ENCODE measurements at places on chromosomes 5 and 9. TPM values are rescaled to one million over a fixed set of nuclear protein-coding genes. Genes with fewer than 3 reads are reported as not detected.

GRCh38 chr5:44275908-44276307 is 113.3 kb downstream of the FGF10 start:
- H3K4me1 ChIP-seq: no peaks in the 10 kb centered on the region
- no peak overlapping the region for H3K4me3 ChIP-seq
- no peaks in the 10 kb centered on the region for H3K36me3 ChIP-seq
- no peak overlapping the region for H3K27ac ChIP-seq
- H3K27me3 ChIP-seq: no peaks in the 10 kb centered on the region

Gene ZNF483
- total RNA-seq: 6.3 TPM

GRCh38 chr9:129331772-129332500 is 153.9 kb upstream of the IER5L start:
- H3K4me3 ChIP-seq: no peak overlapping the region
- H3K27me3 ChIP-seq: no peaks in the 10 kb centered on the region
- no peaks in the 10 kb centered on the region for H3K36me3 ChIP-seq
- H3K27ac ChIP-seq: peak overlapping the region; percentile 92
- H3K4me1 ChIP-seq: peaks cover 69% of the 10 kb centered on the region

DNA sequence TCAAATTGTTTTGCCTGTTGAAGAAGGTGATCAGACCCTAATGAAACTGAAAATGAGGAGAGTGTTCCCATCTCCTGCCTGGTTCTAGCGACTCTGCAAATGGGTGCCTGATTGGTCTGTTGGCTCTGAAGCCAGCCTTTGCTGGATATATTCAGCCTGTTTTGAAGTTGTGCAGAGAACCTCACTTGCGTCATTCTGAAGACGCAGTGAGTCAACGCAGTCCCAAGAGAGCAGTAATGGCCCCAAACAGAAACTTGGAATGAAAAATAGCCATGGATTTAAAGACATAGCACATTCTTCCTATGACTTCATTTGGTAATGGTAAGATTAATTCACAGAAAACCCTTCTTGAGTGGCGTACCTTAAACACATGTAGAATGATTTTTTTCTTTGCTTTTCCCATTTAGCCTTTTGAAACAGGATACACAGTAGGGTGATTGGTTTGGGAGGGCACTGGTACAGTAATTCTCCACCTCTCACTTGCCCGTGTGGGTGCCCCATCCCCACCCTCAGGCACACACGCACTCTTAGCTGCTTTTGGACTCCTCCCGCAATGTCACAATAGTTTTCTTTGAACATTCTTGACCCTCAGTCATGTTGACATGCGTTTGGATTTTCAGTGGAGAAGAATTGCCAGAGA is 54.1 kb upstream of the ABL1 start:
- H3K36me3 ChIP-seq: no peaks in the 10 kb centered on the region
- DNase-seq: no peak
- H3K4me3 ChIP-seq: peak overlapping the region; percentile 36
- peaks cover 62% of the 10 kb centered on the region for H3K4me1 ChIP-seq
- no peaks in the 10 kb centered on the region for H3K27me3 ChIP-seq
- peak overlapping the region; percentile 78 for H3K27ac ChIP-seq

Gene SV2C
- total RNA-seq: 0.05 TPM

DNA sequence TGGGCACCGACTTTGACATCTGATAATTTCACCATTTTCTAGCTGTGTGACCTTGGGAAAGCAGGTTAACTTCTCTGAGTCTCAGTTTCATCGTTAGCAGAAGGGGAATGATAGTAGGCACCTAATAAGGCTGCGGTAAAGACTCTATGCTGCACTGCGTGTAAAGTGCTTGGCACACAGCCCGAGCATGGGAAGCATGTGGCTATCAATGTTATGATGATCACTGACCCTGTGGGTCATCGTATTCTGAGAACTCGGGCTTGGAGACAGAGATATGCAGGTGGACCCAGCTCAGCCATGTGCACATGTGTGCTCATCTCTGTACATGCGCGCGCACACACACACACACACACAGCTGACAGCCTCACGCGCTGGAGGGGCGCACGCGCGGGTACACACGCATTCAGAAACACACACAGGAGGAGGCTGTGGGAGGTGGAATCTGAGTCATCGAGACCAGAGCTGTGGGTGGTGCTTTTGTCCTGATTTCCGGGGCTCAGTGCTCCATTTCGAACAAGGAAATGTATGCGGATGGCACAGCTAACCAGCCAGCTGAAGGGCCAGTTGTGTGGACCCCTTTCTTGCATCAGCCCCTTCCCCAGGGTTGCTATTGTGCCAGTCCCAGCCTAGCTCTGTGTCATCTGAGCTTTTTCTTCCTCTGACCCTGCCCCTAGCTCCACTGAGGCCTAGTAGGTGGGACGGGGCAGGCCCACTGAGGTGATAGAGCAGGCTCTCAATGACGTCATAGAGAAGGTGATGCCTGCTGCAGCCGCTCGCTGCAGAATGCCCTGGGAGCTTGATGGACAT is 11.1 kb upstream of the ARAP3 start:
- H3K27me3 ChIP-seq: peaks cover 32% of the 10 kb centered on the region
- no peaks in the 10 kb centered on the region for H3K36me3 ChIP-seq
- H3K4me3 ChIP-seq: no peak overlapping the region
- peaks cover 4% of the 10 kb centered on the region for H3K4me1 ChIP-seq

DNA sequence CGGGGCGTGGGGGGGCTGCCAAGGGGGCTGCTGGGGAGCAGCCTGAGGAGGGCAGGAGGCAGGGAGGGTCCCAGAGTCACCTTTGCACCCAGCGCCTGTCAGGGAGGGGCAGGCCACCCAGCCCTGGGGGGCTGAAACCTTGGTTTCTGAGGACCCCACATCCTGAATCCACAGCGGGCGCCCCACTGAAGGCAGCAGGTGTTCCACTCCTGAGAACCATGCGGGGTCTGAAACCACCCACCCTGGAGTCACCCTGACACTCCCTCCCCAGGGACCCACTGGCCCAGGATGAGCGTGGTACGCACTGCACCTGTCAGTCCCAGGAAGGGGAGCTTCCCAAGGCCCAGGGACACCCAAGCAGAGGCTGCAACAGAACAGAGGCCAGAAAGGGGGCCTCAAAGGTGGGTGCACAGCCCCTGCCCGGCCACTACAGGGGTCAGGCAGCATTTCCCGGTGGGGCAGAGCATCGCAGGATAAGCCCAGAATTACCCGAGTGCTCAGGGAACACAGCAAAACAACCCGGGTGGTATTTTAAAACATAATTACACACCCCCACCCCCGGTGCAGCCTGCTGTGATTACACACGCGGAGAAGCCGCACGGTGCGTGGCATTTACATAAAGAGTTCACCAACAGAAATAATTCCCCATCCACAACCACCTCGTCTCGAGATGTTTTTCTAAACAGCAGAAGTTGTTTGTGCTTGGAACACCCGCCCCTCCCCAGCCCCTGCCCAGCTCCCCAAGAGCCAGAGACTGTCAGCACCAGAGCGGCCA is 57.3 kb upstream of the UBAC1 start:
- no peak overlapping the region for H3K4me3 ChIP-seq
- DNase-seq: no peak
- peaks cover 12% of the 10 kb centered on the region for H3K36me3 ChIP-seq
- H3K27ac ChIP-seq: no peak overlapping the region
- H3K27me3 ChIP-seq: no peaks in the 10 kb centered on the region

Gene PCDH1
- 6.3 TPM for total RNA-seq

GRCh38 chr5:179284751-179285631 is 60.3 kb downstream of the ADAMTS2 start:
- H3K36me3 ChIP-seq: no peaks in the 10 kb centered on the region
- no peak for DNase-seq
- no peak overlapping the region for H3K27ac ChIP-seq
- H3K27me3 ChIP-seq: no peaks in the 10 kb centered on the region
- H3K4me3 ChIP-seq: no peak overlapping the region

DNA sequence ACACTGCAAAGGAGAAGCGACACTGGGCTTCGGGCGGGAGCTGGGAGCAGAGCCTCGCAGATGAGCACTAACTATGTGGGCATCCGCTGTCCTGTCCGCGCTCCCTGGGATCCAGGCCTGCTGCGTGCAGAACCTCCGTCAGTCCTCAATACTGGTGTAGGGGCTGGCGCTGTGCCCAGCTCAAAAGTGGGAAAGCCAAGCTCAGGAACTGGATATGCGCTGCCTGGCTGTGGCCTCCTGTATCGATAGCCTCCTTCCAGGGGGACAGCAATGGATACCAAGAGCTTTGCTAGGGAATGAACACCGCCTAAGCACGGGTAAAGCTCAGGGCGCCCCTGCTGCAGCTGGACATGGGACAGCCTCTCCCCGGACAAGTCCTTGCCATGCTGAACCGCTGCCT is 270.4 kb downstream of the NSG2 start:
- H3K4me3 ChIP-seq: no peak overlapping the region
- DNase-seq: no peak
- H3K36me3 ChIP-seq: no peaks in the 10 kb centered on the region
- H3K27me3 ChIP-seq: peaks cover 26% of the 10 kb centered on the region

Gene TUSC1
- total RNA-seq: not detected
